ENCODE measurements at places on chromosomes 1 and 21.

- DNase-seq, result no peak
Measured at GRCh38 chr1:29849038-29849750, 612.9 kb downstream of the PTPRU start.

GRCh38 chr1:184724843-184725242 is 29.8 kb downstream of the EDEM3 start:
- no peak for DNase-seq

DNA sequence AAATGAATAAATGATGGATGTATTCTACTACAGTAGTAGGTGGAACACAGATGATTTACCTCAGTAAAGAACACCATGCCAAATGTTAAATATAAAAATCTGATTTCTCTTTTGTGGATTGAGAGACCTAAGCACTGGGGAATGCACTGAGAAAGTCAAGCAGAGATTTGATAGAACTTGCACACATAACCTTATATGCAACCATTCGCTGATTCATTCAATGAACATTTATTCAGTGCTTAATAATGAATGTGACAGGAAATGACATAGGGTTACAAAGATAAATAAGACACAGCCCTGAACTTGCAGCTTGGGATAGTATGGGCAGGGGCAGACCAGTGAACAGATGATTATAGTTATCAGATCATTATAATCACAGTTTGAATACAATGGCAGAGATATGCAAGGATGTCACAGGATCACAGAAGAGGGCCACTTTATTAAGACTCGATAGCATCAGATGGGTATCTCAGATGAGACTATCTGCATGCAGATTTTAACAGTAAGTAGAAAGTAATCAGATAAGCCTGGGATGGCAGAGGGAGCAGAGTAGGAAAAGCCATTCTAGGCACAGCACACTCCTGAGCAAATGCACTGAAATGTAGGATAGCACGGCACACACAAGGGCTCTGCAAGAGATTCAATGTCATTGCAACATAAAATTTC is 169.4 kb downstream of the ASTN1 start:
- DNase-seq, result no peak

DNA sequence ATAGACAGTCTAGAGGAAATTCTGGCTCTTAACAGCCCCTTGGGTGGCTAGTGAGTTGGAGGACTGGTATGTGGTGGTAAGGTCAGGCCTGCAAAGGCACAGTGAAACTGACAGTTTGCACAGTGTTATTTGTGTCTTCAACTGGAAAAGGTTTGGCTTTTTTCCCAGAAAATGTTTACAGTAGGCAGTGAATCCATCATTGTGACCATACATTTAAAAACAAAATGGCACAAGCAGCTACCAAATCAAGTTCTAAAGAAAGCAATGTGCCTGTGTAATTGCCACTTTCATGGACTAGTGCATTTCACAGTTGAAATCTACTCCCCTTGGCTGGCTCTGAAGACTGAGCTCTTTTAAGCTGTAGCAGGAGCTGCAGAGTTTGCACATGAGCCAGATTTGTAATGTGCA is 24.8 kb downstream of the ATPAF1 start:
- DNase-seq, result peak; percentile 99

GRCh38 chr1:59061876-59062275 is 235.0 kb upstream of the FGGY start:
- DNase-seq, result no peak

GRCh38 chr21:21813289-21813688 is 815.1 kb downstream of the NCAM2 start:
- no peak for DNase-seq

DNA sequence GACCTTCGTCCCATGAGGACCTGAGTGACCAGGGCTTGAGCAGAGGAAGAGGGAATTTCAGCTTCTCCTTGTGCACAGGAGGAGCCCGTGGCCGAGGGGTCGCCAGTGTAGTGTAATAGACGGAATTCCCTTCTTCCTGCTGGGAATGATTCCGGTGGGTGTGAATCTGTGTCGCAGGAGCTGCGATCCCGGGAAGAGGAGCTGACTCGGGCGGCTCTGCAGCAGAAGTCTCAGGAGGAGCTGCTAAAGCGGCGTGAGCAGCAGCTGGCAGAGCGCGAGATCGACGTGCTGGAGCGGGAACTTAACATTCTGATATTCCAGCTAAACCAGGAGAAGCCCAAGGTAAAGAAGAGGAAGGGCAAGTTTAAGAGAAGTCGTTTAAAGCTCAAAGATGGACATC is 34.4 kb downstream of the MAP3K21 start:
- no peak for DNase-seq

Measured in NCI-H1694 (cell line).